ENCODE measurements at places on chromosomes 16 and 17. TPM values are rescaled to one million over a fixed set of nuclear protein-coding genes. Genes with fewer than 3 reads are reported as not detected.

- no peak for DNase-seq
These were observed 10.8 kb upstream of the JPT2 start for GRCh38 chr16:1667271-1667670.

Gene PIMREG
- 10.4 TPM for total RNA-seq

Gene CCL14
- total RNA-seq = not detected

DNA sequence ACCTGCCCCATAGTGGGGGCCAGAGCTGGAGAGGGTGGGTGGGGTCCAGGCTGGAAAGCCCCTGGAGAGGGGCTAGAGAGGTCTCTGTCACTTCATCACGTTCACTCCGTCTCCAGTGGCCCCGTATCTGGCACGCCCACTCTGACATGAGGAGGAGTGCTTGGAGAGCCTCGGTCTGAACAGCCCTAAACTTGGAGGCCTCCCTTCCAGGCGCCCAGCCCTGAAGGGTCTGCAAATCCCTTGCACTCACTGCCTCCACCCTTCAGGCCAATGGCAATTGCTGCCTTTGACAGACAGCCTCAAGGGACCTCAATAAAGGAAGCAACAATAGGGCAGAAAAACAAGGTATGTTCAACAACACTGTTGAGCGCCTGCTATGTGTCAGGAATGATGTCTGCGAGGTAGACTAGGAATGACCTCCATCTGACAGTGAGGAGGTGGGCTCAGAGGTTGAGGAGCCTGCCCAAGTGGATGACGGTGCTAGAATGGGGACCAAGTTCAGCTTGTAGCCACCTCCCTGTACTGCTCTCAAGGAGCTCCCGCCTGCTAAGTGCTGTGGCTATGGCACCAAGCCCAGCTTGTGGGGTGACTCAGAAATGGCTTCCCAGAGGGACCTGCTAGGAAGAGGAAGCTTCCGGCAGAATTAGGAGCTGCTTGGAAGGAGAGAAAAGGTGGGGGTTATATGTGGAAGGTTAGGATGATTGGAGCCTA, 2.9 kb upstream of the EPX start:
- peak; percentile 19 for DNase-seq

- no peak for DNase-seq
These were observed 18.9 kb upstream of the SPPL2C start for GRCh38 chr17:45825792-45826191.

DNA sequence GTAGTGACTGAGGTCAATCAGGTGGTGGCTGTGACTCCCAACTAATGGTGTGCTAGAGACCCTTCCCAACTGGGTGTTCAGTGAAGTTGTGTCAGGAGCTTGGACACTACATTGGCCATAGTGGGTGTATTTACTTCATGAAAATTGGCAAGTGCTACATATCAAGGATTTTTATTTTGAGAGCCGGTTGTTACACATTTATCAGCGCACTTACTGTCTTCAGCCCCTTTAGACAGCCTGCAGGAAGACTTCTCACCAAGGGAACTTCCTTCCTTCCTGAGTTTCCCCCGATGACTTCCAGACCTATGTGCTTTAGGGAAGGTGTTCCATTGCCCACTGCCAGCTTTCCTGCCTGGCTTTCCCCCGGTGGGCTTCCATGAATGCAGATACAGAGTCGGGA, 261.2 kb downstream of the CBLN1 start:
- no peak for DNase-seq

- DNase-seq = no peak
These were observed 95.1 kb downstream of the ZNF423 start for GRCh38 chr16:49760815-49761214.

DNA sequence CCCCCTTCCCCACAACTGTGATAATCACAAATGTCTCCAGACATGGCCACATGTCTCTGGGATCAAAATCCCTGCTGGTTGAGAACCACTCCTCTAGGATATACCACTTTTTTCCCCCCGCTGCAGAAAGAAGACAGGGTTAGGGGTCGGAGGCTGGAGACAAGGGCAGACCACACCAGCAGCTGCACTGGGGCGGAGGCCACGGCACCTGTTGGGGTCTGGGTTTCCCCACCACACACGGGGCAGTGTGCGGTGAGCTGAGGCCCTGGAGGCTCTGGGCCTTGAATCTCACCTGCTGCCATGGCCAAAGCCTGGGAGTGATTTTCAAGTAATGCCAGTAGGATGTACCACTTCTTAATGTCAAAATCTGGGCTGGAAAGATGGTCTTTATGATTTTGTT, 320.5 kb downstream of the SNX29 start:
- no peak for DNase-seq

Gene TEKT5
- 0.04 TPM for total RNA-seq

GRCh38 chr16:51621610-51622009, 470.5 kb upstream of the SALL1 start:
- DNase-seq = no peak
